ENCODE measurements at places on chromosomes 12 and 14.
A peak's percentile ranks its signal among the peaks of the same experiment; 100 is the strongest.

- H3K27ac ChIP-seq: no peak overlapping the region
- no peaks in the 10 kb centered on the region for H3K4me1 ChIP-seq
- H3K4me3 ChIP-seq: no peak overlapping the region
- no peaks in the 10 kb centered on the region for H3K27me3 ChIP-seq
- no peak for DNase-seq
These were observed 32.0 kb downstream of the HRK start for GRCh38 chr12:116849216-116849615.

- H3K27me3 ChIP-seq: no peaks in the 10 kb centered on the region
- no peak overlapping the region for H3K4me3 ChIP-seq
- no peak for DNase-seq
- peaks cover 11% of the 10 kb centered on the region for H3K36me3 ChIP-seq
- H3K4me1 ChIP-seq: peaks cover 10% of the 10 kb centered on the region
These were observed 333.3 kb downstream of the ZFP36L1 start for GRCh38 chr14:68459480-68460136.

- peaks cover 2% of the 10 kb centered on the region for H3K27me3 ChIP-seq
- no peak overlapping the region for H3K27ac ChIP-seq
- no peak overlapping the region for H3K4me3 ChIP-seq
- H3K4me1 ChIP-seq: peaks cover 3% of the 10 kb centered on the region
- no peak for DNase-seq
- H3K36me3 ChIP-seq: no peaks in the 10 kb centered on the region
These were observed 18.2 kb downstream of the IFNG-AS1 start for GRCh38 chr12:68007466-68007865.

- H3K27ac ChIP-seq: no peak overlapping the region
- no peaks in the 10 kb centered on the region for H3K27me3 ChIP-seq
- DNase-seq: no peak
- H3K4me1 ChIP-seq: no peaks in the 10 kb centered on the region
- H3K4me3 ChIP-seq: no peak overlapping the region
These were observed 275.3 kb downstream of the CCER1 start for GRCh38 chr12:90679674-90680073.

- peaks cover 68% of the 10 kb centered on the region for H3K27me3 ChIP-seq
- no peak overlapping the region for H3K27ac ChIP-seq
- DNase-seq: no peak
- H3K4me1 ChIP-seq: peaks cover 27% of the 10 kb centered on the region
- H3K4me3 ChIP-seq: no peak overlapping the region
- no peaks in the 10 kb centered on the region for H3K36me3 ChIP-seq
These were observed 80.3 kb downstream of the NKX2-1 start for GRCh38 chr14:36439766-36440165.

DNA sequence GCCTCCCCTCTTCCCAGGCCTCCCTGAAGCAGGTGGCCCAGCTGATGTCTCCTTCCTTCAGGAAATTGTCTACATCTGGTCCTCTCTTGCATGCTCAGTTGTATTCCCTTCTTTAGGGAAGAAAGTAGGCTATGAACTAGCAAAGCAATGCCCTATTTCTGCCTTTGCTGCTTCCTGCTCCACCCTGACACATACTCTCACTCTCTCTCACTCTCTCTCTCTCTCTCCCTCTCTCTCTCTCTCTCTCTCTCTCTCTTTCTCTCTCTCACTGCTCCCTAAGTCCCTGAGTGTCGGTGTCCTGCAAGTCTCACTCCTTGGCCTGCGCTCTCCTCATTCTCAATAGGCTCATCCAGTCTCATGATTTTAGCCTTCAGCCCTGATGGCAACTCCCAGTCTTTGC is 19.4 kb upstream of the PARP11 start:
- no peak overlapping the region for H3K4me3 ChIP-seq
- peaks cover 3% of the 10 kb centered on the region for H3K27me3 ChIP-seq
- H3K4me1 ChIP-seq: no peaks in the 10 kb centered on the region
- H3K36me3 ChIP-seq: no peaks in the 10 kb centered on the region
- DNase-seq: no peak
- H3K27ac ChIP-seq: no peak overlapping the region

- H3K36me3 ChIP-seq: no peaks in the 10 kb centered on the region
- no peak overlapping the region for H3K4me3 ChIP-seq
- no peak for DNase-seq
- no peaks in the 10 kb centered on the region for H3K4me1 ChIP-seq
- H3K27ac ChIP-seq: no peak overlapping the region
These were observed 16.0 kb downstream of the FOXN4 start for GRCh38 chr12:109293106-109293505.

DNA sequence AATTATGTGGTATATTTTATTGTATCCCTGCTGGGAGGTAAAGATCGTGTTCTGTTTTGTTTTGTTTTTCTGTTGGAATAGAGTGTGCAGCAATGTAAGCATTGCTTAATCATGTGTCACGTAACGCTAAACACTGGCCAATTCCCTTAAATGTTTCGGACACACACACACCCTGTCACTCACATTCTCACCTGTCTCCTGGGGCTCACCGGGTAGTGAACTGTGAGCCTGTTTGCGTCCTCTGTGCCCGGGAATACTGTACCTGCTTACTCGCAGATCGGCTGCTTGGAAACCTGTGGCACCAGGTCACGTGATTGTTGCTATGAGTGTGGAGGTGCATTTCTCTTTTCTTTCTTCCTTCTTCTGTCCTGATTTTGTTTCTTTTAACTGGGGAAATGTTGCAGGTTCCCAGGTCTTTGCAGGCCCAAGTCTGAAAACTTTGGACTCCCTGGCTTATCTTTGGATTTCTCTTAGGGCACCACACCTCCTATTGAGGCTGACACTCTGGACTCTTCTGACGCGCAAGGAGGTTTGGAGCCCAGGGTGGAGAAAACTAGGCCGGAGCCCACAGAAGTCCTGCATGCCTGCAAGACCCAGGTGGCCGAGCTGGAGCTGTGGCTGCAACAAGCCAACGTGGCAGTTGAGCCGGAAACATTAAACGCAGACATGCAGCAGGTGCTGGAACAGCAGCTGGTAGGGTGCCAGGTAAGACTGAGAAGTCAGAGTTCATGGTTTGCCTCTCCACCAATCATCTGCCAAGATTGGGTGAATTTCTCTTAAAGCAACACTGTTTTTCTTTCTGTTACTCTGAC is 181.1 kb downstream of the ESR2 start:
- H3K4me3 ChIP-seq: no peak overlapping the region
- no peak for DNase-seq
- H3K36me3 ChIP-seq: peaks cover 9% of the 10 kb centered on the region
- no peaks in the 10 kb centered on the region for H3K4me1 ChIP-seq
- H3K27me3 ChIP-seq: no peaks in the 10 kb centered on the region
- H3K27ac ChIP-seq: peak overlapping the region; percentile 21

DNA sequence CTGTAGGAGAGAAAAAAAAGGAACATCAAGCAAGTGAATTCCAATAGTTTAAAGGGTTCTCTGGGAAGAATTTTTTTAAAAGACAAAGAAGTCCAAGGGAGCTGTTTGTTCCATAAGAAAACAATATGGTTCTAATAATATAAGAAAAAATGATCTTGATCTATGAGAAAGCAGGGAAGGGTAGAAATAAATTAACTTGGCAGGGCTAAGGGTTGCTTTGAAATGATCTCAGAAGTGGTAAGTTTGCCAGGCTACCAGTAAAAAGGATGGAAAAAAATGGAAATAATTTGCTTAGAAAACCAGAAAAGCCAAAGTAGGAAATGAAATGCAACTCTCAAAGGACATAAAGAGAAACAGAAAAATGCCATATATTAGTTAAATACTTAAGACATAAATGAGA is 41.7 kb upstream of the EMP1 start:
- no peaks in the 10 kb centered on the region for H3K4me1 ChIP-seq
- H3K27me3 ChIP-seq: peaks cover 62% of the 10 kb centered on the region
- H3K27ac ChIP-seq: no peak overlapping the region
- H3K36me3 ChIP-seq: no peaks in the 10 kb centered on the region
- no peak overlapping the region for H3K4me3 ChIP-seq

DNA sequence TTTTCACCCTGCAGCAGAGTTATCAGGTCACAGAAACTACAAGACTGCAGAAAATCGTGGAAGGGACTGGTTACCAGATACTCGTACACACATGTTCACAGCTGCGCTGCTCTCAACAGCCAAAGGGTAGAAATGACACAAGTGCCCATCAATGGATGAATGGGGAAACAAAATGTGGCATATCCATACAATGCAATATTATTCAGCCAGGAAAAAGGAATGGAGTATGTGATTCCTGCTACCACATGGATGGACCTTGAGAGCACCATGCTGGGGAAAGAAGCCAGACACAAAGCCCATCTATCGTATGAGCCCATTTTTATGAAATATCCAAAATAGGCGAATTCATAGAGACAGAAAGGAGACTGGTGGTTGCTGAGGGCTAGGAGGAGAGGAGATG is 1.7 kb upstream of the RIMBP2 start:
- peaks cover under 1% of the 10 kb centered on the region for H3K36me3 ChIP-seq
- H3K27me3 ChIP-seq: peaks cover 44% of the 10 kb centered on the region
- H3K4me3 ChIP-seq: no peak overlapping the region
- peaks cover 10% of the 10 kb centered on the region for H3K4me1 ChIP-seq

DNA sequence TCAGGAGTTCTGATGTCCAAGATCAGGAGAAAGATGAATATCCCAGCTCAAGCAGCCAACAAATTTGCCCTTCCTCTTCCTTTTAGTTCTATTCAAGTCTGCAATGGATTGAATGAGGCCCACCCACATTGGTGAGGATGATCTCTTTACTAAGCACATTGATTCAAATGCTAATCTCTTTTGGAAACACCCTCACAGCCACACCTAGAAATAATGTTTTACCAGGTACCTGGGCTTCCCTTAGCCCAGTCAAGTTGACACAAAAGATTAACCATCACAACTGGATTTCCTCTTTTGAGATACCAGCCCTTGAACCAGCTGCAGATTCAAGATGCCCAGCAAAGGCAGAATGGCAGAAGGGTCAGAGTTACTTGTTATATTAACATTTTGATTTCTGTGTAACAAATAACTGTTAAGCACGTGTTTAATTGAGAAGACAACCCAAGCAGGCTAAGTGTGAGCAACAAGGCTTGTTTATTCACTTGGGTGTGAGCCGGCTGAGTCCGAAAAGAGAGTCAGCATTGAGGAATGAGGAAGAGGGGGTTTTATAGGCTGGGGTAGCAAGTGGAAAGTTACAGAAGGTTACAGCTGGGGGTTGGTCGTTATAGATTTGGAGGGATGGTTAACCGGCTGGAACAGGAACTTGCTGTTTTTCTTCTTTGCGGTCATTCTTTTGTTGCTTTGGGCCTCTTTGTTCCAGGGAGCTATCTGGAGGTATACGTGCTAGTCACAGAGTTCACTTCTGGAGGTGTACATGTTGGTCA is 180.3 kb downstream of the EMP1 start:
- H3K4me3 ChIP-seq: no peak overlapping the region
- peak overlapping the region; percentile 5 for H3K27ac ChIP-seq
- DNase-seq: no peak
- peaks cover 5% of the 10 kb centered on the region for H3K4me1 ChIP-seq

GRCh38 chr12:3753544-3754284 is 805 bp upstream of the CRACR2A start:
- H3K36me3 ChIP-seq: no peaks in the 10 kb centered on the region
- H3K27ac ChIP-seq: peak overlapping the region; percentile 82
- no peak for DNase-seq

DNA sequence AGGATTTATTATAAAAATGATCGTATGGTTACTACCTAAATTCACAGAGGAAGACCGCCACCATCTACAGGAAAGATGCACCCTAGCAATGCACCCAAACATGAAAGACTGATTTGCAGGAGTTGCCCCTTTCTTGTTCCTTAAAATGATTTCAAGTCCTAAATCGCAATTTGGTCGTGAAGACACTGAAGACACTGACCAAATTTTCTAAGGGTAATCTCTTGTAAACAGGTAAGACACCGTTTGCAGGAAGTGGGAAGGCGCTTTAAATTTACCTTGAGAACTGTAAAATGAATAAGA is 1.0 kb downstream of the SOS2 start:
- no peaks in the 10 kb centered on the region for H3K27me3 ChIP-seq
- peaks cover 30% of the 10 kb centered on the region for H3K4me1 ChIP-seq
- peaks cover 7% of the 10 kb centered on the region for H3K36me3 ChIP-seq
- H3K27ac ChIP-seq: peak overlapping the region; percentile 94
- peak overlapping the region; percentile 89 for H3K4me3 ChIP-seq

GRCh38 chr12:58247633-58248032 is 306.3 kb downstream of the ATP23 start:
- no peak overlapping the region for H3K4me3 ChIP-seq

GRCh38 chr12:114841557-114842251 is 157.7 kb upstream of the TBX3 start:
- peaks cover under 1% of the 10 kb centered on the region for H3K27me3 ChIP-seq
- no peaks in the 10 kb centered on the region for H3K36me3 ChIP-seq
- no peak for DNase-seq
- no peak overlapping the region for H3K4me3 ChIP-seq
- no peak overlapping the region for H3K27ac ChIP-seq

GRCh38 chr12:48198672-48198971 is 4.5 kb downstream of the OR10AD1 start:
- H3K4me1 ChIP-seq: peaks cover 10% of the 10 kb centered on the region
- DNase-seq: no peak
- peaks cover 16% of the 10 kb centered on the region for H3K27me3 ChIP-seq
- H3K36me3 ChIP-seq: peaks cover 16% of the 10 kb centered on the region

DNA sequence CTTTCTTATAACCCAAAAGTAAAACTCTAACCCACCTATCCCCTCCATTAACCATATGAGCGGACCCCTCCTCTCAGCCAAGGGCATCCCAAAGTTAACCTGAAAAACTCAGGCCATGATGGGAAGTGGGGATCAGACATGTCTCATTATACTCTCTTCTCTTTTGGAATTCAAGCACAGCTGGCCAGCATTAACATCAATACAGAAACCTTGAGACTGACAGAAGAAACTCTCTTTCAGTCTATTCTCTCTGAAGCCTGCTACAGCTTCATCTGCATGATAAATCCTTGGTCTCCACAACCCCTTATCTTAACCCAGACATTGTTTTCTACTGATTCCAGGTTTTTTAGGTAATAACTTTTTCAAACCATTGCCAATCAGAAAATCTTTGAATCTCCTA is 17.5 kb upstream of the SLCO1B3 start:
- no peaks in the 10 kb centered on the region for H3K27me3 ChIP-seq
- H3K4me1 ChIP-seq: no peaks in the 10 kb centered on the region
- H3K36me3 ChIP-seq: no peaks in the 10 kb centered on the region
- DNase-seq: no peak
- H3K27ac ChIP-seq: no peak overlapping the region

DNA sequence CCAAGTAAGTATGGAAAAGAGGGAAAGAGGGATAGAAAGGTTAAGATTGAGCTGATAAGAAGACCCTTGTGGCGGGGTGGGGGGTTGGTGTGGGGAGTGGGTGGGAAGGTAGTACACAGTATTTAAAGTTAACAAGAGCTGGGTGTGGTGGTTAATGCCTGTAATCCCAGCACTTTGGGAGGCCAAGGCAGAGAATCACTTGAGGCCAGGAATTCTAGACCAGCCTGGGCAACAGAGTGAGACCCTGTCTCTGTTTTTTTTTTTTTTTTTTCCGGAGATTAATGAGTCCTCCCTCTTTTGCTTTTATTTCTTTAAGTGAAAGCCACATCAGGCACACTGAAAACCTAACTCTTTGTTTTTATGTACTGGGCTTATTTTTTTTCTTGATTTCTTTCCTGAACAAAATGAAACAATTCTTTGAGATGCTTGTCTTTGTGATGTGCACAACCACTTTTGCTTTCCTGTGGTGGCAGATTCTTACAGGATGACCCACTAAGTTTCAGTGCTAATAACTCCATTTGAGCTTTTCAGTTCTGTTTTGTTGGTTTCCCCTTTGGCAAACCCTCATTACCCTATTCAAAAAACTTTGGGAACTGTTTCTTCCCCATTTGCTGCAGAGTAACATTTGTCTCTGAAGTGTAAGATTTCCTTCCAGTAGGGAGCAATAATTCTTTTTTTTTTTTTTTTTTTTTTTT is 54.8 kb downstream of the WNK1 start:
- DNase-seq: no peak
- peaks cover 9% of the 10 kb centered on the region for H3K4me1 ChIP-seq
- H3K27me3 ChIP-seq: no peaks in the 10 kb centered on the region
- H3K36me3 ChIP-seq: no peaks in the 10 kb centered on the region

- peak overlapping the region; percentile 42 for H3K27ac ChIP-seq
- H3K36me3 ChIP-seq: peaks cover 16% of the 10 kb centered on the region
- H3K27me3 ChIP-seq: peaks cover 3% of the 10 kb centered on the region
- DNase-seq: no peak
- H3K4me3 ChIP-seq: no peak overlapping the region
These were observed 2.7 kb downstream of the GPX2 start for GRCh38 chr14:64939817-64940190.

Data from progenitor cell of endocrine pancreas (in vitro differentiated cells).